Activated CD4-positive, alpha-beta T cell treated with anti-CD3 and anti-CD28 coated beads, Interleukin-2, amount 50 U/mL, for 48 hours (primary cell): ENCODE measurements at places on chromosomes 3 and 15.

DNA sequence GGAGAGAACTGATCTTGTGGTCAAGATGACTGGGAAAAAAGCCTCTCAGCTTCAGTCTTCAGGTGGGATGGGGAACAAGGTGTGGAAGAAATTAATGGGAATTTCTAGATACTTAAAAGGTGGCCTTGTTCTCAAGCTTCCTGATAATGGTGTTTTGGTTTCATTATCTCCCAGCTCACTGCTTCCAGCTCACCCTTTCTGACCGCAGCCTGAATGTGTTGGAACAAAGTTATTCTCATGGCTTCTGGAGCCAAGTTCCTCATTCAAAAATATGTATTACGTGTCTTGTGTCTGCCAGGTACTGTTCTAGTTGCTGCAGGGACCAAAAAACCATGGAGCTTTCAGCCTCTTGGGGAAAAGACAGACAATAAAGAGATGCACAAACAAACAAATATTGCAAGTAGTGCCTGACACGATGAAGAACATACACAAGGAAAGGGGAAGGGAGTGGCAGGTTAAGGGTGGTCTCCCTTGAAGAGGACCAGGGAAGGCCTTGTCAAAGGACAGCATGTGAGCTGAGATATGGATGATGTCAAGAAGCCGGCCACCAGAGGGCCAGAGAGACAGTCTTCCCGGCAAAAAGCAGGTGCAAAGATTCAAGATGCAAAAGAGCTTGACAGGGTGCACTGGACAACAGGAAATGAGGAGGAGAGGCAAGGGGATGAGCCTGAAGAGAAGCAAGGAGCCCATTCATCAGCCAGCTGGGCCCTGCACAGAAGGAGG lies 35.5 kb downstream of the ARRDC4 start:
- no peak for DNase-seq

DNA sequence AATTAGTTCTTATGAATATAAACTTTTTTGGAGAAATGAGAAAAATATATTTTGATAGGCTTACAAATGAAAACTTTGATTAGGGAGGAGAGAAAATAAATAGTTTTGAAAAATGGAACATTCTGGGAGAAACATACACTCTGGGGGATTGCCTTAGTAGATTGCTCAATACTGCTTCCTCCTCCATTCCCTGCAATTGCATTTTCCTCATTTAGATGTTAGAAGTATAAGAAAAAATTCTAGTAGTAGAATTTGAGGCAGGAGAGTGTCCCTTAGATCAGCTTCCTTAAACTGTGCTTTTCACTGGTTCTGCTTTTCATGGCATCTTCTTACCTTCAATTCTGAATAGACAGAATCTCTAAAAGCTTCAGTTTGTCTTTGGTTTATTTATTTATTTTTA lies 46.2 kb upstream of the CTDSPL2 start:
- DNase-seq = no peak

DNA sequence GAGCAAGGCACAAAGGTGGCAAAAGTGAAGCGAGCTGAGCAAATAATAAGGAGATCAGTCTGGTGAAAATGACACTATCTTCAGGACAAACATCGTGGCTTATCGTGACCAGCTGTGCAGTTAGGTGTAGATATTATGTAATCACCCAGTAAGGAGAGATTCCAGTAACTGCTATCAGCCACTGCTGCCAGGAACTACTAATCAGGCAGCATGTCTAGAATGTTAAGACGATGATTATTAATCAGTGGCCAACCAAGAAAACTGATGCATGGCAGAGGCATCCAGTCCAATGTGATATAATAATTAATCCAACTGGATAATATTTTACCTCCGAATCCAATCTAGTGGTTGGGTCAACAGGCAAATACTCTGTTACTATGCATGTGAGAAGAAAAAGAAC lies 252.7 kb upstream of the ZPLD1 start:
- DNase-seq = no peak

DNA sequence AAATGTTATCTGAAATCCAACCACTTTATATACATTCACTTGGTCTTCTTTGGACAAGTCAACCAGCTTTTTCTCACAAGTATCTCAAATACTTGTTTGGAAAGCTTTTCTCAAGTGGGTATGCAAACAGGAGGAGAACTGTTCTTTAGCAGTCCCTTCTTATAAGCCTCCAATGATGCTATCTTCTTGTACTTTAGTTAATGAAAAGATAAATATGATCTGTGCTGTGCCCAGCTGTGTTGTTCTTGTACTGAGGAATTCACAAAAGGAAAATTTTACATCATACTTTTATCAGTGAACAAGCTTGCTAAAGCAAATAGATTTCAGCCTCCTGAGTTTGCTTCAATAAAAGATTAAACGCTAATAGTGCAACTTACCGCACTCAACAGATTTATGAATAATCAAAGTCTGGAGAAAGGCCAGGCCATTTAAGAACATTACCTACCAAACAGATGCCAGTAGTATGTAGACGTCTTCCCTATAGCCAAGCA lies 395.2 kb downstream of the MECOM start:
- no peak for DNase-seq

DNA sequence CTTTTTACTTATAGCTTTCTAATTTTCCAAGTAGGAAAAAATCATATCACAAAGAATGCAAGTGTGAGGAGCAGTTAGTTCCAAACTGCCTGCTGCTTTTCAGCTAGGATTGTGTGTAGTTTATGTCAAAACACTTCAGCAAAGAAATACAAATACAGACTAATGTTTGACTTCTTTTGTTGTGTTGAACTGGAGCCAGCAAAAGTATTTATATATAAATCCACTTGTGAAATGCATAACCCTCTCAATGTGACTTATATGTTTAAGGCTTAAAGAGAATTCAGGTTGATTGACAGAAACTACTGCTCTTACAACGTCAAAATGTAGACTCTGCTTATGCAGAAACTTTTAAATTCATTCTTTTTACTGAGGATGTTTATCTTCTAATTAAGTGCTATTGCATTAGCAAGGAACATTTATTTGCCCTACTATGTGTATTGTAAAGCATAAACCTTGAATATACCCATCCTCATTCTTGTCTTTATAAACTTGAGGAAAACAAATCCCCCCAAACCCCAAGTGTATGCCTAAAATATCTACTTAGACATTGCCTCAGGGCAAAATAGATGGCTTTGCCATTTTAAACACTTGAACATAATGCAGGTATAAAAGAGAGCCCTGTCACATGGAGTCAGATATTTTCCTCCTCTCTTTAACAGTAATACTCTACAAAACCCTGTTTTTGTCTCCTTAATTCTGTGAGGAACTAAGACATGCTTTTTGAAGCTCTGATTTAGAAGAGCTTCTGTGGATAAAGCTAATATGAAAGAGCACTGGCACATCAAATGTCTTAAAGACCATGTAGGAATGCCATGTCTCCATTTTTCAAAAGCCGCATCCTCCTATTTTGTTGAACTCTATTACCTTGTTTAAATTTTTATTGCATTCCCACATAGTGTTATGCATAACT lies 302.8 kb upstream of the TBC1D5 start:
- no peak for DNase-seq

GRCh38 chr15:58916962-58917361 lies 16.5 kb downstream of the SLTM start:
- DNase-seq = no peak

GRCh38 chr3:30227571-30228301 lies 378.7 kb upstream of the TGFBR2 start:
- DNase-seq = no peak

- no peak for DNase-seq
Measured at GRCh38 chr15:65431731-65432130, 9.0 kb upstream of the IGDCC4 start.

DNA sequence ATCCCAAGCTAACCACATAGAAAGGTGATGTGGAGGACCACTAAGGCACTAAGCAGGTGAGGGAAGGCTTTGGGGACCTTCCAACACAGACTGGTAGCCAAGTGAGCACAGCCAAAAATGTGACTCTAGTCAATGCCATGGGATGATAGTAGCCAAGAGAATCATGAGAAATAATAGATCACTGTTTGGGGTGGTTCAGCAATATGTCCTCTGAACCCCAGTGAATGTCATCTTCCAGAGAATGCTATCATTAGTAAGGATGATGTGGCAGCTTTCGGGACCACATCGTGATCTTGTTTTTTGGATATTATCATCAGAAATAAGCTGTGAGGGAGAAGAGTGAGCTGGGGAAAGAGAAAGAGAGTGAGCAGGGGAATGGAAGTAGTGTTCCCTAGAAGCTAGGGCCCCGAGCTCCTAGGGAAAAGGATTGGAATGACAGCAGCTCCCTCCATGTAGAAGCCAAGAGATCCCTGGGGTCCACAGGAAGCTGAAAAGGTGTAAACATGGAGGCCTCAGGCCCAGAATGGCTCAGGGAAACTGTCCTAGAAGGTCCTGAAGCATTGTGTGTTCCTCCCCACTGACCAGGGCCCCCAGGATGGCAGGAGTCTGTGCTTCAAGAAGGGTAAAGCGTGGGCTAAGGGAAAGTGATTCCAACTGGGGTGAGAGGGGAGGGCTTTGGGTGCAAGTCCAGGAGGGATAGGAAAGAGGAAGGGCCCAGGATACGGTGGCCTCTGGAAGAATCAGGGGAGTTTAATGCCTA lies 56.6 kb upstream of the KLF13 start:
- DNase-seq = no peak

DNA sequence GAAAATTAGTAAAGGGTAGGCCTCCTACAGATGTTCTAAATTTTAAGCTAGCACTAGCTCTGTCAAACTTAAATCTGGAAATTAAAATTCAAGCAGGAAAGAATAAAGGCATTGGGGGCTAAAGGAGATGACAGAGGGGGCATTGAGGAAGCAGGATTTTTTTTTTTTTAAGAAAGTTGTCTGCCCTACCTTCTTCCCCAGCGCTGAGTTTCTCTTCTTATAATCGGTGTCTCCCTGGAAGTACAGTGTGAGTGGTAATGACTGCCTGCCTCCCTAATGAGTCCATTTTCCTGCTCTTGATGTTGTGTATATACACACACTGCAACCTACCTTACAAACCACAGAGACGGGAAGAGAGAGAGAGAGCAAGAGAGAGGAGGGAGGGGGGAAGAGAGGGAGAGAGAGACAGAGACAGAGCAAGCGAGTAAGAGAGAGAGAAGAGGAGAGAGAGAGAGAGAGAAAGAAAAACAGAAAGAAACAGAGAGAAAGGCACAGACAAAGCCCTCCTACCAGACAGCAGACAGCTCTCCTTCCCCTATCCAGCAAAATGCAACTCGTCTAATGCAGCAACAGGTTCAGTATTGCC lies 47.0 kb downstream of the ZBTB20 start:
- DNase-seq = peak; percentile 10

DNA sequence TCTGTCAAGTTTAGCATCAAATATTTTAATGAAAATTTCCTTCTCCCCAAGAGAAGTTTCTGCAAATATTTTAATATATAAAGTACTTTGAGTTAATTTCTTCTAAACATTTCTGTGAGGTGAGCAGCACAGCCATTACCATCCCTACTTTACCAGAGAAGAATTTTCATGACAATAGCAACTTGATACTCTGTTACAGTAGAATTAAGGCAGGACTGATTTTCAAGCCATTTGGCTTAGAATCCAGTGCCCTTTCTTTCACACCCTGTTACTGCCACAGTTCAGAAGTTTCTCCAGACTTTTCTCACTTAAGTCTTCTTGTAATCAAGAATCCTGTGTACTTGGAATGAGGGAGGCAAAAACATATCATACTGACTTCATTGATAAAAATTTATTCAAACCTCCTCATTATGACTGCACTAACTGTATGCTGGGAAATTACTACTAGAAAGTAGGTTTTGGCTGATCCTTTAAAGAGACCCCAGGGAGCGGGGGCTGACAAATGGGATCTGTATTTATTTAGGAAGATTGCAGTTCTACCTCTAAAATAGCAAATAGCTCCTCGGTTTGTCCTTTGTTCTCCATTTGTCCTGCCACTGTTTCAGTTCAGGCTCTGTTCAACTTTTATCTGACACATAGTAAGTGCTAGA lies 557.0 kb upstream of the SGO1 start:
- DNase-seq = no peak

DNA sequence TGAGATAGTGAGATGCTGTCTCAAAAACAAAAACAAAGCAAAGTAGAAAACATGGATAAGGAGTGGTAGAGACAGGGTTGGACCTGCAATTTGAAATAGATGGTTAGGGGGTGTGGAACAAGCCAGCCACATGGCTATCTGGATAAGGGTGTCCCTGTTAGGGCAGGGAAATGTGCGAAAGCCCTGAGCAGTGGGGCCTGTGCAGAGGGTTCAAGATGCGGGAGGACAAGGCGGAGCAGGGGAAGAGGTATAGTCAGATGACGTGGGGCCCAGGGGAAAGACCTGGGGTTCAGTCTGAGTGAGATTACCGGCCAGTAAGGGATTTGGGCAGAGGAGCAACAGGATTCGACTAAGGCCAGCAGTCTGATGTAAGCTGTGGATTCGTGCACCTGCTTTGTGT lies 18.4 kb upstream of the NR2E3 start:
- no peak for DNase-seq

DNA sequence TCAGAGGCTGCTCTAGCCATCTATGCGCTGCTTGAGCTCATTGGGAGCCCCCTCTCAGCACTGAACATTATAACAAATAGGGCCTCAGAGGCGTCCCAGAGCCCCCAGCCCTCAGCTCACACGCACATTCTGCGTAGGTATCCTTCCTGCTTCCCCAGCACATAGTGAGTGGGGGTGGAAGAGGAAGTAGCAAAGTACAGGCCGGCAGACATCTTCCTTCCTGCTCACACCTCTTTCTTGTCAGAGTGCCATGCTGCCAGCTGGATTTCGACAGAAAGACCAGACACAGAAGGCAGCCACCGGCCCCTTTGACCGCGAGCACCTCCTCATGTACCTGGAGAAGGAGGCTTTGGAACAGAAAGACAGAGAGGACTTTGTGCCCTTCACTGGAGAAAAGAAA lies 16.6 kb downstream of the TMOD2 start:
- no peak for DNase-seq

- DNase-seq = peak; percentile 8
Measured at GRCh38 chr3:149366941-149367840, 10.3 kb downstream of the TM4SF1 start.

- DNase-seq = no peak
Measured at GRCh38 chr3:35746492-35746891, 107.2 kb downstream of the ARPP21 start.

DNA sequence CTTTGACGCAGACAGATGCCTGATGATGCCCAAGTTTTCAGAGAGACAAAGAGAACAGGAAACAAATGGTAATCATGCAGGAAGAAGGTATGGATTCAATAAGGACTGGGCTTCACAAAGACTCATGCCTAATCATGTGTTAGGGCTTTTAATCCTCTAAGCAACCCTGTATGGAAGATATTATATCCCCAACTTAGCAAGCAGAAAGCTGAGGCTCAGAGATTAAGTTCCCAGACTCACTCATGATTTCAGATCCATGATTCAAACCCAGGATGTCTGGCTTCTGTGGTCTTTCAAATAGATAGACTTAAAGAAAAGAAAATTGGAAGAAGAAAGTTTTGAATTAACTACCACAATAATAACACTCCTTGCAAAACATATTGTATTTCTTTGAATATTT lies 4.1 kb upstream of the CLASP2 start:
- DNase-seq = no peak

- DNase-seq = no peak
Measured at GRCh38 chr3:175108613-175109151, 249.5 kb downstream of the NAALADL2 start.

- peak; percentile 37 for DNase-seq
Measured at GRCh38 chr3:101725194-101725889, 928 bp downstream of the CEP97 start.
